Hepatic stellate cell (primary cell): ENCODE measurements at places on chromosomes 6 and 20.
A peak's percentile ranks its signal among the peaks of the same experiment; 100 is the strongest.

- no peak for DNase-seq
These were observed 11.2 kb downstream of the PPP1R14C start for GRCh38 chr6:150153905-150154492.

DNA sequence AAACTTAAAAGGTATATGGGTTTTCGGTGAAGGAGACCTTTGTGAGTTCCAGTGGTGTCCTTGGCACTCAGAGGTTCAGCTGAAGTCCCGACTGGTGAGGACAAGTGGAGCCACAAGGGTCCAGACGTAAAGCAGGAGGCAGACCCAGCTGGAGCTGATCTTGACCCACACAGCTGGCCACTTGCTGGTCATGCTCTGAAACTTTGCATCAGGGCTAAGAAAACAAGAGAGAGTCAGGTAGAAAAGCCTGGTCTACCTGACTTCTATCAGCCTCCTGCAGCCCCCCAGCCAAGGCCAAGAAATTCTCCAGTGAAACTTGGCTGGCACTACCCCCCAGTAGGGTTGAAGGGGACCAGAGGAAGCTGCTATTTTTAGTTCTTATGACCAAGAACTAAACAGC lies 21.6 kb downstream of the SERINC3 start:
- DNase-seq: no peak

GRCh38 chr20:59813948-59814839 lies 119.2 kb downstream of the SYCP2 start:
- no peak for DNase-seq

- DNase-seq: peak; percentile 17
These were observed 65.2 kb downstream of the STX11 start for GRCh38 chr6:144215402-144215931.

- no peak for DNase-seq
These were observed 240.8 kb downstream of the PLCB1 start for GRCh38 chr20:8372824-8373380.

GRCh38 chr6:116697480-116697879 lies 16.5 kb downstream of the KPNA5 start:
- no peak for DNase-seq
